OCI-LY7 (cell line): ENCODE measurements at places on chromosomes 6 and 20.

GRCh38 chr20:56625837-56626236 lies 3.3 kb upstream of the TFAP2C start:
- no peak for DNase-seq

DNA sequence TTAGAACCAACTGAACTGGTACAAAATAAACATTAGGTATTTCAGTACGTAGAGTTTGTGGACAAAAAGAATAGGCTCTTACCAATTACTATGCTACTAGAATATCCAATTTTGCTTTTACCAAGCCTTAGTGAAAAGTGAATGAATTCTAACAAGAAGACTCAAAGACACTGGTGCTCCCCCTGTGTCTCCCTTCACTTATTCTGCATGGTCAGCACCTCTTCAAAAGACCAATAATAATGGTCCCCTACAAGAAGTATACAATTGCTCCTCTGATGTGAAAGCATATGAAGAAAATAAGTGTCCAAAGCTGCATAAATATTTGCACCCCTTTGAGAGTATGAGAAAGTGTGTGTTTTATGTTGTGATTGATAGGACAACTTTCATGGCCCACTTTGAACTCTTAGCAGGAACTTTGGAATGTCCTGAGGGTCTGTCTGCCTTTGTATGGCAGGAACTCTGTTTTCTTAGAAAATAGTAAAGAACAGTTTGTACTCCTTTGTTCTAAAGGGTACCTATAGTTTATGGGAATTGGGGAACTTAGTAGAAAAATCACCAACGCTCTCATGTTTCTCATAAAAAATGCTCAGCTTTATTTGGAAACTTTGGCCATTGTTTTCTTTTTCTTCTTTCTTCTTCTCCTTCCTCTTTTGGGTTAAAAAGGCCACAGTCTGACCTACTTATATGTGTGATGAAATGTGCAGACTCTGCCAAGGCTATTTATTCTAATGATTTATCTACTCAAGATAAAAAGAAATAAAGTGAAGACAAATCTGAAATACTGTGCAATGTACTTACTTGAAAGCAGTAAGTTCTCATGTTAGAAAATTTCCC lies 352.4 kb downstream of the LAMA2 start:
- DNase-seq: no peak

GRCh38 chr6:126716032-126716431 lies 376.1 kb downstream of the CENPW start:
- no peak for DNase-seq

GRCh38 chr6:165249808-165250207 lies 59.6 kb downstream of the C6orf118 start:
- no peak for DNase-seq

- DNase-seq: peak; percentile 7
Measured at GRCh38 chr6:130076512-130076911, 58.1 kb downstream of the L3MBTL3 start.

- DNase-seq: no peak
Measured at GRCh38 chr6:15132854-15133670, 112.8 kb upstream of the JARID2 start.

DNA sequence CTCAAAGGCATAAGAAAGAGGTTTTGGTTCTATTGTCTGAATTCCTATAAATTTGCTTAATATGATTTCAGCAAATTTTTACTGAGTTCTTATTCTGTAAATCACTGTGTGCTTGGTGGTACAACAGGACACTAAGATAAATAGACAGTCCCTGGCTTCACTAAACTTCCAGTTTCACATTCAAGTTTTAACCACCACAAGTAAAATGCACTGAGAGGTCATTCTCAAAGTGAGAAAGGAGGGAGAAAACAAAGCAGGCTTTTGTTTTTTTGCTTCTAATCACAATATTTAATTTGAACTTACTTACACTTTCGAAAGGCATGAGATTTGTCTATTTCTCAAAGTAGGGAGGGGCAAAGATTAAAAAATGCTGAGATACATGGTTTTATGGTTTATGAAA lies 445.7 kb downstream of the CDC5L start:
- no peak for DNase-seq

GRCh38 chr20:16541226-16541625 lies 32.0 kb downstream of the KIF16B start:
- DNase-seq: no peak

DNA sequence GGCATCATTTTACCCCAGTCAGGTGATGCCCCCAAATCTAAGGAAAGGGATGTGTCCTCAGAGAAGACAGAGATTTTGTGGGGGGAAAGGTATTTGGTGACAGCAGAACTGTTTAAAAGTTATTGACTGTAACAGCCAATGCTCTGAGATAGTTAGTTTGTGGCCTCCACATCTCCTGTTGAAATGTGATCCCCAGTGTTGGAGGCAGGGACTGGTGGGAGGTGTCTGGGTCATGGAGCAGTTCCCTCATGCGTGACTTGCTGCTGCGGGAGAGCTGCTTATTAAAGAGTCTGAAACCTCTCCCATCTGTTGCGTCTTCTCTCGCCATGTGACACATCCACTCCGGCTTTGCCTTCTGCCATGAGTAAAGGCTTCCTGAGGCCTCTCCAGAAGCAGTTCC lies 282.8 kb upstream of the FOXQ1 start:
- no peak for DNase-seq

DNA sequence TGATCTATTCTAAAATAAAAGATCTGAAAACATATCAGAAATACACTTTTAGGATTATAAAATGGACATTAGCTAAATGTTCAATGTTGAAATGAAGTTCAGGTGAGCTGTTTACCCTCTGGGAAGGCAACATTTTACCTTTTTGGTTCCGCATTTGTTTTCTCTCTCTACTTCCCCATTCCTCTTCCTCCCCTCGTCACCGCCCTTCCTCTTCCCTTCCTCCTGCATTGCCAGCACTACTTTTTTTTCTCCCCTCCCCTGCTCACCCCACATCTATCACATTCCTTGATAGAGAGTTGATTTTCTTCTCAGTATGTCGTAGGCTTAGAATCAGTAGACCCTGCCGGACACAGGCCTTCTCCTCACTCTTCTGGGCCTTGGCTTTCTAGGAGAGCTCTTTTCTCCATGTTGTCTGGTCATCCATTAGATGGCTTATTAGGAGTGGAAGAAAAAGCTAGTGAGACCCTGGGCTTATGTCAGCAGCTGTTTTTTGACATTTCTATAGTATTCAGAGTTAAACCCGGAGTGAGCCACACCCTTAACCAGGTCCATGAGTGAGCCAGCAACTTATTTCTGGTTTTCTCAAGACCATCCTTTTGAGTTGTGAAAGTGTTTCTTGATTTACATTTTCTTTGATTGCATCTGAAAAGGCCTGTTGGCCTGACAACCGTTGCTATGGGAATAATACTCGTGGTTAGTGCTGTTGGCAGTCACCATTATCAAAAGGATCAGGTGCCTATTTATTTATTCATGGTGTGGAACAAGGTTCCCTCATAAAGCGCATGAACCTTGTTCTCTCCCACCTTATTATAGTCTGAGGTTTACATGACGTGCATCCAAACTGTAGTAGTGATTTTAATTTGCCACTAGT lies 90.9 kb downstream of the DTD1 start:
- DNase-seq: no peak

DNA sequence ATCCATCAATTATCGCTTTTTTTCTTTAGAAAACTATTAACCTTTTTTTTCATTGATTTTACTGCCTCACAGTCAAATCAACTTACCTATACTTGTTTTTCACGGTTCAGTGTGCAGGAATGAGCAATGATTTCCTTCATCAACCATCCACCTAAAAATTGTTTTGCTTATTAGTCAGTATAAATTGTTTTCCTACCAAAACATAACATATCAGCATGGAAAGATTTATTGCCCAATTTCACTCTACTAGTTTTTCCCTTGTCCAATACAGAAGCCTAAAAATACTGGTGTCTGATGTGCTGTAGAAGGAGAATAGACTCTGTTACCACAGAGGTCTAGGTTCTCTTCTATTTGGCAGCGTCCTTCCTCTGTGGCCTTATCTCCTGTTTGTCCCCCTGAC lies 558.2 kb upstream of the CITED2 start:
- no peak for DNase-seq

DNA sequence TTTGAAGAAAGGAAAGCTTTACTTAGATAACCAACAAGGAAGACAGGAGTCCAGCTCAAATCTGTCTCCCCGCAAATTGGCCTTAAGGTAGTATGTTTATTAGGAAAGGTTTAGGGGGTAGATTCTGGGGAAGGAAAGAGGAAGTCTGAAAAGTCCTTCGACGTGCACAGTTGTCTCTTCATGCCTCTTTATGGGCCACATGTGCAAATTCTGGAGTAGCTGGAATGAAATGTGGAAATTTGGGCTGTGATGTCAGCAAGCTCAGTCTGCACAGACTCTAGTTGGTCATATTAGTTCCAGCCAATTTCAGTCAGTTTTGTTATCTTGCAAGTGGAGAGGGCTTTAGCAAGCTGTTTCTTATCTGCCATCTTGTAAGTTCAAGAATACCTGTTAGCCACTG lies 50.1 kb downstream of the NUP153 start:
- no peak for DNase-seq

GRCh38 chr6:167788563-167788903 lies 38.2 kb upstream of the AFDN start:
- no peak for DNase-seq

- no peak for DNase-seq
Measured at GRCh38 chr6:139519571-139520031, 145.2 kb upstream of the CITED2 start.

DNA sequence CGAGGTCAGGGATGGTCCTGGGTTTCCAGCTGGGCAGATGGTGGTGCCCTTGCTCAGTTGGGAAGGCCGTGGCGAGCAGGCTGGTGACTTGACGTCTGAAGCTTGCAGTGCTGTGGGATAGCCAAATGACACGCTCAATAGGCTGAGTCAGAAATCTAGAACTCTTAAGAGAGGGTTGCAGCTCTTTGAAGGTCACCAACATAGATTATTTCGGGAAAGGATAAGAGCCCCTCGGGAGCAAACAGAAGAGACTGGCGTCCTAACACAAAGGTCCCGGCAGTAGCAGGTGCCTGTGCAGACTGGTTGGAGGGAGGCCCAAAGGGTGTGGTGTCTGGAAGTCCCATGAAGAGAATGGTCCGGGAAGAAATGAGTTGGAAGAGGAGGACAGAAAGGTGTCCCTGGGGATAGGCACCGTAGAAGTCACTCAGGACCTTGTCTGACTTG lies 18.4 kb downstream of the PKIG start:
- no peak for DNase-seq

DNA sequence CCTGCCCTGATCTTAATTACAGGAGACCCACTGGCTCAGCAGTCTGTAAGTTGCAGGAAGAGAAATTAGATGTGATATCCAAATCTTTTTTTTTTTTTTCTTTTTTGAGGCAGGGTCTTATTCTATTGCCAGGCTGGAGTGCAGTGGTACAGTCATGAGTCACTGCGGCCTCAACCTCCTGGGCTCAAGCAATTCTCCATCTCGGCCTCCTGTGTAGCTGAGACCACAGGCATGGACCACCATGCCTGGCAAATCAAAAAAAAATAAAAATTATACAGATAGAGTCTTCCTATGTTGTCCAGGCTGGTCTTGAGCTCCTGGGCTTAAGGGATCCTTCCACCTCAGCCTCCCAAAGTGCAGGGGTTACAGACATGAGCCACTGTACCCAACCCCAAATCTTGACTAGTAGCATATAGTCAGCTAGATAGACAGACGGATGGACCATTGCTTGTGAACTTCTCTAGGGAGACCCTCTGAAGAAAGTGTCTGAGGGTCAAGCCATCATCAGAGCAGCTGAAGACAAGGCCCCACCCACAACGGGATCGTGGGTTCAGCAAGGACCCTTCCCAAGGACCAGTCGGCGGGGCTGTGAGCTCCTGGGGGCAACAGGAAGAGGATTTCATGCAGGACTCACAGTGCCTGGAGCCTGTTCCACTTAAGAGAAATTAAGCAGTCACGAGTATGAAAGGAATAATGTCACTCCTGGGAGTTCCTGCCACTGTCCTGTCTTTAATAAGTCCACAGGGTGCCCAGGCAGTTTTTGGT lies 222.7 kb downstream of the ANKRD60 start:
- no peak for DNase-seq

GRCh38 chr20:32918751-32919150 lies 60.0 kb downstream of the EFCAB8 start:
- DNase-seq: no peak

GRCh38 chr6:47256981-47257730 lies 52.5 kb downstream of the TNFRSF21 start:
- no peak for DNase-seq

DNA sequence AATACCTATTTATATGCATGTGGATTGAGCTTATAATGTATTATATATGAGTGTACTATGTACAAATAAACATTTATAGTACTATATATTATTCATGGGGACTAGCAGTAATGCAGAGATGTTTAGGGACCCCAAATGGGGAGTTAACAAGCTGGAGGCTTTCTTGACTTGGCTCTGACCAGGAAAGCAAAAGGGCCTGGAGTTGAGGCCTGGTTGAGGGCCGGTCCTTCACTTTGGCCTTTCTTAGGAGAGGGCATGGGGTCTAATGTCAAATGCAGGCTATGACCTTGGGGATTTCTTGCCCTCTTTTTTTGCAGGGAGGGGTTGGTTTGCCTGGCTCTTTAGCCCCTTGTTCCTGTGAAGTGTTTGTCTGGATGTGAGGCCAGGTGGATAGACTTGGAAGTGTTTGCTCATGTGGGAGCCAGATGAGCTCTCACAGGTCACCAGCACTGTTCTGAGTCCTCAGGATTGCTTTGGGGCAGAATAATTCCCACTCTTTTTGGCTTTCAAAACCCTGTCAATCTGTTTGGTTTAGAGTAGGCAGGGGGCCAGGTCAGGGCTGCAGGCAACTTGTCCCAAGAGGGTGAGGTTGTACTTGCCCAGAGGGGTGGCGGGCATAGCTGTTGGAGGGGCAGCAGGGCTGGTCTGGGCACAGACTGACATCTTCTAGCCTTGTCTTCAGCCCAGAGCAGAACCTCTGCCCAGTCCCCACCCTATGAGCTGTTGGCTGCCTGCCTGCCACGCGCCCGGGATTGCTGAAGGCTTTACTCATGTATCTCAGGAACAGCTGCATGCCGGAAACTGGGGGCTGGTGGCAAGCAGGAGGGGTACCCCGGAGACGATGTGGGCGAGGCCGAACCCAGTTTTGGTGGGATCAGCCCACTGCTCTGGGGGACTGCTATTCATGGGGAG lies 14.6 kb downstream of the TJAP1 start:
- DNase-seq: no peak

- DNase-seq: no peak
Measured at GRCh38 chr6:92538926-92539325, 880.4 kb downstream of the EPHA7 start.

GRCh38 chr6:98821756-98822405 lies 12.5 kb upstream of the POU3F2 start:
- no peak for DNase-seq

GRCh38 chr6:44480097-44480541 lies 92.6 kb downstream of the CDC5L start:
- DNase-seq: no peak

- peak; percentile 37 for DNase-seq
Measured at GRCh38 chr20:38222231-38222922, 38.2 kb downstream of the KIAA1755 start.
